GM12864 (cell line): ENCODE measurements at places on chromosomes 11 and 22.
A peak's percentile ranks its signal among the peaks of the same experiment; 100 is the strongest.

DNA sequence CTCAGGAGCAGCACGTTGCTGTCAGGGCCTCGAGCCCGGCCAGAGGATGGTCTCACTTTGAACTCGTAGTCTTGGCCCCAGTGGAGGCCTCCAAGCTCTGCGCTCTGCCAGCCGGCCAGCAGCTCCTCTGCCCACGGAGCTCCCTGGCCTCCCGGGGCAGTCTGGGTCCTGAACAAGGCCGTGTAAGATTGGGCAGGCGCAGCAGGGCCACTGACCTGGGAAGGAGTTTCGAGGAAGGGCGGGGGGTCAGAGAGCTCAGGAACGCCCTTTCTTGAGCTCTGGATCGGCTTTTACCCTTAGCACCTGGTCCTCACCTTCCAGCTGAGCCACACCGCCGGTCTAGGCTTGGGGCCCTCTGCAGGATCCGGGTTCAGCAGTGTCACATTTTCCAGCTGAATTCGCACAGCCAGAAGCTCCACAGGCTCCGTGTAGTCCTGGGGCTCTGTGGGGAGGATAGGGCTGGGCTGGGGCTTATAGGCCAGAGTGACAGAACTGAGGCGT, 2.1 kb downstream of the ROBO4 start:
- DNase-seq = no peak

DNA sequence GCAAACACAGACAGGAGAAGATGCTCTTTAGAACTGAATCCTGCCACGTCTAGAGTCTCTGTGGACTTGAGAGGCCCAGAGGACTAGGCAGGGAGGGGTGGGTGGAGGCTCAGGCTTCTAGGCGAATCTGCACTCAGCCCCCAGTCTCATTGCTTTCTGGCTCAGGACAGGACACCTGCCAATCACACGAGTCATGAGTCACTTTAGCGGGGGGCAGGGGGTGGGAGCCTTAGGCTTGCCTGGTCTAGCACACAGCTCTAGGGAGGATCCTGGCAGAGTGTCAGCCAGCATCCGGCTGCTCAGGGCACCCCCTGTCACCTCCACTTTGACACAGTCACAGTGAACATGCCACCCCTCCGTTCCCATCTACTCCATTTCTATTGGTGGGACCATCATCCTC, 167.7 kb downstream of the CEP164 start:
- DNase-seq = no peak

DNA sequence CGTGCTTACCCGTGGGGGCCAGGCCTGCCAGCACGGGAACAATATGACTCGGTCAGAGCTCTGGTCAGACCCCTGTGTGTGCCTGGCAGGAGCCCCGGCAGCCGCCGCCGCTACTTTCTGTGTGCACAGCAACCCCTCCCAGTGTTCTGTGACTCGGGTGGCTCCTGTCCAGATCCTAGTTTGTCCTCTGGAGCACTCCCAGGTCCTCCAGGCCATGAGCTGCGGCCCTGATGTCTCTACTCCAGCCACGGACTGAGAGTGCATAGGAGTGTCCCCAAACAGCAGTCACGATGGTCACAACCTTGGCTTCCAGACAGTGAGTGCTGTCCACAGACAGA, 3.2 kb downstream of the NDUFS8 start:
- DNase-seq = no peak

DNA sequence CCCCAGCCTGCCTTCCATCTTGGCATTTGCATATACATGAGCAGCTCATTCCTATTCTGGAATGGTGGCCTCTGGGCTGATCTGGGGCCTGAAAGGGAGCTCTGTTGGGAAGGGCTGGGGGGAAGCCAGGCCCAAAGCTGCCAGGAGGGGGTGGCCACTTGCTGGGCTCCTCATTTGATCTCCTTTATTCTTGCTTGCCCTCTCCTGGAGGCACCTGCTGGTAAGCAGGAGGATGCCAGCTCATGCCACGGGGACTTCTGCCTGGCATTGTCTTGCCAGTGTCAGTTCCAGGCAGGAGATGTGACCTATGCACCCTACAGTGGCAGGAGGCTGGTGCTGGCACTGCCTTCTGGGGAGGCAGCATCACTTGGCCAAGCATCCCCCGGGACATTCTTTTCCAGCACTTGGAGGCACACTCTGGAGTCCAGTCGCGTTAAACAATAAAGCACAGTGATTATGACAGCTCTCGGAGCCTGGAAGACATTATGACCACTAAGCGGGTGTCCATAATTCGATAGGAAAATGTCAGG, 128.3 kb downstream of the NTM start:
- no peak for DNase-seq

DNA sequence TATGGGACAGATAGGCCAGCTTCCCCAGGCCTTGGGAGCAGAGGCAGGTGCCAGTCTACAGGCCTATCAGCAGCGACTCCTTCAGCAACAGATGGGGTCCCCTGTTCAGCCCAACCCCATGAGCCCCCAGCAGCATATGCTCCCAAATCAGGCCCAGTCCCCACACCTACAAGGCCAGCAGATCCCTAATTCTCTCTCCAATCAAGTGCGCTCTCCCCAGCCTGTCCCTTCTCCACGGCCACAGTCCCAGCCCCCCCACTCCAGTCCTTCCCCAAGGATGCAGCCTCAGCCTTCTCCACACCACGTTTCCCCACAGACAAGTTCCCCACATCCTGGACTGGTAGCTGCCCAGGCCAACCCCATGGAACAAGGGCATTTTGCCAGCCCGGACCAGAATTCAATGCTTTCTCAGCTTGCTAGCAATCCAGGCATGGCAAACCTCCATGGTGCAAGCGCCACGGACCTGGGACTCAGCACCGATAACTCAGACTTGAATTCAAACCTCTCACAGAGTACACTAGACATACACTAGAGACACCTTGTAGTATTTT, 26.6 kb upstream of the L3MBTL2 start:
- DNase-seq = no peak

- DNase-seq = peak; percentile 21
These were observed 73.7 kb downstream of the SCN3B start for GRCh38 chr11:123580557-123581275.

DNA sequence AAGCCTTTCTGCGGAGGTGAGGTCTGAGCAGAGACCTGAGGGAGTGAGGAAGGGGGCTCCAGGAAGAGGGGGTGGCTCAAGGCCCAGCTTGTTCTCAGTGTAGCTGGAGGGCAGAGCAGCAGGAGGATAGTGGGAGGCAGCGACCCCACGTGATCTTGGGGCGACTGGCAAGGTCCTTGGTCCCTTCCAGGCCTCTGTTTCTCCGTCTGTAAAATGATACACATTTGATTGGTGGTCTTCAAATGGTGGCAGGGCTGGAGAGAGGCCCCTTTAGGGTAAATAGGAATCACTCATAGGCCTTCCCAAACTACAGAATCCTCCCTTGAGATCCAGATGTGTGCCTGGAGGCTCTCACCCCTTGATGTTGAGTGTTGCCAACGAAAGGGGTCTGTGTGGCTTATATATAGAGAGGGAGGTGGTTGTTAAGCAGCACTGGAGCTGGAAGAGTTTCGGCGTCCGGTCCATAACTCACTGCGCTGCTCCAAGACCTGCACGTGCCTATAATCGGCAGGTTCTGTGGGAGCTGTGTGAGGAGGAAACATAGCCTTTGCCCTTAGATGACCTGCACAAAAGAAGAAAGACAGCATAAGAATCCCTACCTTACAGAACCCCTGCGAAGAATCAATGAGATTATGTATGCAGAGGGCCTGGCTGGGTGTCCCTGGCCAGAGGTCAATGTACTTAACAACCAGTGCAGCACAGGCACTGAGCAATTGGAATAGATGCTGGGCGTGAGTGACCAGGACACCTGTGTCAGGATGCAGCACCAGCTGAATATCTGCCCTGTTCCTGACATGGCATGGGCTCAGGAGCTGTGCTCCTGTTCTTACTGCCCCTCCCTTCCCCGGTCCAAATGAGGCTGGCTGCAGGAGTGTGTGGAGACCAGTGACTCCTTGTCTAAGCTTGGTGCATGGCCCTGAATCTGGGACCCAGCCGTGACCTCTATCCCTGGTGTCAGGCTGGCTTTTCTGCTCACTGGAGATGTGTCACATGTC, 28.7 kb downstream of the OTOG start:
- DNase-seq = no peak

- no peak for DNase-seq
These were observed 341.5 kb downstream of the SHANK2 start for GRCh38 chr11:70910835-70911234.

DNA sequence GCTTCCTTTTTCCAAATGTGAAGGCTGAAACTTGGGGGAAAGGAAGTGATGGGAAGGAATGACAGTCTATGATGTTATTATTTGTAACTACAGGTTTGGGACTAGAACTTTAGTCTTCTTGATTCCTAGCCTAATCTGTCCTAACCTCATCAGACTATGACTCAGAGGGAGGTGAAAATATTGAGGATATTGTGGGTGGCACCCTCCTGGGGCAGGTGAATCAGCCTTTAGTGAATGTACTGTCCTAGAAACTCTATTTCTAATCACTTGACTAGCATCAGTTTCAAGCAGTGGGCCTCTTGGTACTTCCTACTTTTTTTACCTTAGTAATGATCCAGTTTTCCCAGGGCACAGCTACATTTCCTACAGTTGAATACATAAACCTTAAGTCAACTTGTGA, 829.0 kb upstream of the API5 start:
- DNase-seq = no peak

DNA sequence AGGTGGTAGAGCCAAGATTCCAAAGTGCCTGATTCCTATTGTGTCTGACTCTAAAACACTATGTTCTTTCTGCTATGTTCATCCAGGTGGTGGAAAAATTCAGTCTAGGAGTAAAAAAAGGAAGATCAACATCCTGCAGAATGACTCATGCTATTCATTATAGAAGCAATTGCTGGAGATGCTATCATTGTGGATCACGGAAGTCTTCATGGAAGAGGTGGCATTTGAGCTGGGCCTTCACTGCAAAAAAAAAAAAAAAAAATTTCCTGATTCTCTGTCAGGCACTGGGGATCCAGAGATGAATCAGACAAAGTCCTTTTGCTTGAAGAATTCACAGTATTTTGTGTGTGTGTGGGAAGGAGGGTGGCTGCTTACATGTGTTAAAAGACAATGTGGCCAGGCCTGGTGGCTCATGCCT, 1.4 kb upstream of the UVRAG start:
- no peak for DNase-seq

DNA sequence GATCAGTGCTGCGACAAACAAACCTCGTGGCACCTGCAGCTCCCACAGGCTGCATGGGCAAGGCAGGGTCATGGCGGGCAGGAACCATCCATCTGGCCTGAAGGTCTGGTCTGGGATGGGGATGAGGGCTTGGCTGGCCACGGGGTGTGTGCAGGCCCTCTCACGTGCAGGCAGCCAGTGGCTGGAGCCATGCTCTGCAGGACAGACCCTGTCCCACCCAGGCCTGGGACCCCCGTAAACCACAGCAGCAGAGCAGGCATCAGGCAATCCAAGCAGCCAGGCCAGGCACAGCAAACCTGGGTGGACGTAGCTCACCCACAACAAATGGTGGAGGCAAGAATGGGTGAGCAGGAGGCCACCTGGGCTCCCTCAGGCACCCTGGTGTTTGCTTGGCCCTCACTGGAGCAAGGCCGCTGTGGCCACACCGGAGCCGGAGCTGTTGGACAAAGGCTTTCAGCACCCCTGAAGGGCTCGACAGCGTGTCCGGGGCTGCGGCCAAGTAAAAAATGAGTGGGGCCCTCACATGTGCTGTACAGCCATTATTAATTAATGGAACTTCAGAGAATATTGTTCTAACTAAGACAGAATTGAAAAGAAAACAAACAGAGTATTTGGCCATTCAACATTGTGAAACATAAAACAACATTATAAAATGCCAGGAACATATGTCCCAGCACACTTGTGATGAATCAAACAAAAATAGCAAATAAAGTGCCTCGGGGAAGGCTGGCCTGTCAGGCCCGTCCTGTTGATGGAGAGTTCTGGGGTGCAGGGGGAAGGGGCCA, 24.0 kb upstream of the GNB1L start:
- no peak for DNase-seq

DNA sequence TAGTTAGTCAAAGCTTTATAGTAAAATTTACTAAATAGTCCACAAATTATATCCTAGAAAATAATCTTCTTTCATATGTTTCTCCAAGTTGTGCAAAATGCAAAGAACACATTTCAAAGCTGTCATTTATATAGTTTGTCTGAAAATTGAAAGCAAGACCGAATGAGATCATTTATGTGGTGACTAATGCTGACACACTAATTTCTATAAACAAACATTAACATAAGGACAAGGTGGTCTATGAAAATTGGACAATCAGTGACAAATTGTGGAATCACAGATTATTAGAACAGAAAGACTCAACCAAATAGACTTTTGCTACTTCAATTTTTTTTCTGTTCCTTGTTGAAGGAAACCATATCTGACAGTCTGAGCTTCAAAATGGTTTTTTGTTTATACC, 1056.1 kb downstream of the LRRC4C start:
- DNase-seq = no peak

GRCh38 chr11:20046416-20046815, 113.9 kb downstream of the DBX1 start:
- no peak for DNase-seq

GRCh38 chr22:24495365-24495675, 188 bp downstream of the UPB1 start:
- no peak for DNase-seq

DNA sequence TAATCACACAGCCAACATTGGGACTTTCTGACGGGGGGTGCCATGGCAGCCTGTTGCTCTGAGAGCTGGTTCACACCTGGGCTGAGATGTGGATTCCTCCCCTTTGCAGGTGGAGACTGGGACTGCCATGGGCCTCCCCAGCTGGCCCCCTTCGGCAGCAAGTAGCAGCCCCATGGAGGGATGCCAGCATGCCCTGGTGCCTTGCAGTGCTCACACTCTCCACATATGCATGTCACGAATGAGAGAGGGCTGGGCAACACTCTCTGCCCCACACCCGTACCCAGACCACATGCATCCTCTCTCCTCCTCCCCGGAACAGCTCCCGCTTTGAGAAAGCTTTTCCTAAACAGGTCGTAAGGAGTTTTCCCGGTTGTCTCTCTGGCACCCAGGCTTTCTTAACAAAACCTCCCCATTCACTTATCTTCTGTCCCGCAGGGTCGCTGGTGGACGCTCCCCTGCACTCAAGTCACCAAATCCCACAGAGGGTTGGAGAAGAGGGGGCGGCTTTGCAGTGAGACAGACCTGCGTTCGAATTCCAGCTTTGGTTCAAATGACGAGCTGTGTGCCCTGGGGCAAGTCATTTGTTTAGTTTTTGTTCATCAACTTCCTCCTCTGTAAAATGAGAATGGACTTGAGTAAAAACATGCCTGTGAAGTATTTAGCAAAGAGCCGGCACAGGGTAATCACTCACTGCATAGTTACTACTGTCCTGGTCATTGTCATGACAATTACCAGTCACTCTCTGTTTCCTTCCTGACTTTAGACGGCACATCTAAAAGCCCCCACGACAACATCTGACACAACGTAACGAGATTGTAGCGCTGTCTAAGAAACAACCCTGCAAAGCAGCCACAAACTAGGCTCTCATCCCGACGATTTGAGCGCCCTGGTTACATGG, 231.3 kb upstream of the B3GAT1 start:
- no peak for DNase-seq

- peak; percentile 38 for DNase-seq
These were observed 72.6 kb downstream of the HIPK3 start for GRCh38 chr11:33329705-33330329.
